ENCODE measurements at places on chromosomes 4 and X.

DNA sequence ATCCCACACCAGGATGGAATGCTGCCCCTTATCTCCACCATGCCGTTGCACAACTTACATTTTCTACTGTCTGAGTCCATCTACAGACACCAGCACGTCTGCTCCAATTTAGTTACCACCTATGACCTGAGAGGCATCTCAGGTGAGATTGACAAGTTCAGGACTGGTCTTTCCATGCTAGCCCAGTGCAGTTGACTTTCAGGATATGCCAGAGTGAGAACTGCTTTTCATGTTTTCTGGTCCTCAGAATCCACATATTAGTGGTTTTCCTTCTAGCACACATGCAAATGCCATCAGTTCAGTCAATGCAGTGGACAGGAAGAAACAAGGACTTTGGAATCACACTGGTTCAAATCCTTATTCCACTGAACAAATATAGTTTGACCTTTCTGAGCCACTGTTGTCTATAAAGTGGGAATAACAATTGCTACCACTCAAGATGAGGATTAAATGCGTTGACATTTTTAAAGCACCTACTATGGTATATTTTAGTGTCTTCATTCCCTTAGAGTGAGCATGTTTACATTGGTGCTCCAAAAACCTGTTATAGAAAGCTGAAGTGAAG lies 38.1 kb upstream of the ANXA3 start:
- DNase-seq: no peak

DNA sequence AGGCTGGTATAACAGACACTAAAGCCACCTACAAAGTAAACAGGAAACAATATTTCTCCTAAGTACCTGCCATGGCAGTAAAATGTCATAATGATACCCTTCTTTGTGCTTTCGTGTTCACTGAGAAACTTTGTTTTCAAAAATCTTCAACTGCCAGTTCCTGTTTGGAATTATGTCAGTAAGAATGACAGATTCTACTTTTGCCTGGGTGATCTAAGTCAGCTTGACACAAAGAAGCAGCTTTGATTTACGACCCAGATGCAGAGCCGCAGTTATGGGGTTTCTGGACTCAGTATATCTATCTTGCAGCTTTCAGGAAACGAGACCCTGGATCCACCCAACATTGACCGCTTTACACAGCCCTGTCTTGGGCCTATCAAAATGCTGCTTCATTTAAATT lies 71.2 kb downstream of the SNX25 start:
- DNase-seq: no peak

- no peak for DNase-seq
Measured at GRCh38 chrX:117680286-117680685, 436.3 kb downstream of the KLHL13 start.

- no peak for DNase-seq
Measured at GRCh38 chr4:120658772-120659171, 263.8 kb downstream of the PRDM5 start.

- DNase-seq: no peak
Measured at GRCh38 chrX:5068550-5068949, 1160.1 kb downstream of the NLGN4X start.

GRCh38 chr4:150160473-150160872 lies 82.2 kb downstream of the DCLK2 start:
- no peak for DNase-seq

DNA sequence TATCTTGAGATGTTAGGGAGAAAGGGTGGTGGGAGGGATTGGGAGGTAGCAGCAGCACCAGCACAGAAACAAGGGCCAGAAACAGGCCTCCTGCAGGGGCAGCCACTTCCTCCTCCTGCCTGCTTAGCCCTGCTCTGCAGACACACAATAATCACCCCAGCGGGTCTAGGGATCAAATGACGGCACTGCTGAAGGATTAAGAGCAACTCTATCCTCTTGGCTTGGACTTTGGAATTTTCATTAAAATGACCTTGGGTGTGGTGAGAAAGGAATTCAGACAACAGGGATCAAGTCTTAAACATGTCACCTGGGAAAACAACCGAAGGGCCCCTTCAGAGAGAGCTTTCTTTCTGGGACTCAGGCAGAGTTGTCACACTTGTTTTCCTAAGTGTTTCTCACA lies 353.4 kb downstream of the SPRY1 start:
- DNase-seq: no peak

DNA sequence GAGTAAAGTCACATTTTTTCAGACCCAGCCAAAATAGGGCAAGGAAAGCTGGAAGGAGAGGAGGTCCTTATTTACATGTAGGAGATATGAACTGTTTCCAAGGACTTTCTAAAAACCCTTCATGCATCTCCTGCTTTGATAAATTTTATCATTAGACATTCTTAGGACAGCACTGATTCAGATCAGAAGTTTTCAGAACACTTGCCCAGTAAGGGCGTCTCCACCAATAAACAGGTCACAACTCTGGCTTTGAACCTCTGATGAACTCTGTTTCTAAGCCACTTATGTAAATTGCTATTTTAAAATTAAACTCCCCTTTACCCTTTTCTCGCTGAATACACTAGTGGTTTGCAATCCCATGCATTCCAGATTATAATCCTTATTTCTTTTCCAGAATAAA lies 505.3 kb upstream of the SLIT2 start:
- no peak for DNase-seq
